ENCODE measurements at places on chromosomes 13 and 19.

DNA sequence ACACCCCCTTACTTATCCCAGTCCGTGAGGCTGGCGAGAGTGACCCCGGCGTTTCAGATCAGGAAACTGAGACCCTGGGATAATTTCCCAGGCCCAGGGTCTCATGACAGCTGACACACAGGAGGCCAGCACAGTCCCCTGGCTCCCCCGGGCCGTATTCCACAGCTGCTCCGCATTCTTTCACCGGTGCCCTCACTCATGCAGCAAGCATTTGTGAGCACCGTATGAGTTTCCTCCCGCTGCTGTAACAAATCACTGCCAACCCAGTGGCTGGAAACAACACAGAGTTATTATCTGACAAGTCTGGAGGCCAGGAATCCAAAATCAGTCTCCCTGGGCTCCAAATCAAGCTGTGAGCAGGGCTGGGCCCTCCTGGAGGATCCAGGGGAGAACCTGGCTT is 21.3 kb downstream of the GADD45B start:
- DNase-seq = no peak

DNA sequence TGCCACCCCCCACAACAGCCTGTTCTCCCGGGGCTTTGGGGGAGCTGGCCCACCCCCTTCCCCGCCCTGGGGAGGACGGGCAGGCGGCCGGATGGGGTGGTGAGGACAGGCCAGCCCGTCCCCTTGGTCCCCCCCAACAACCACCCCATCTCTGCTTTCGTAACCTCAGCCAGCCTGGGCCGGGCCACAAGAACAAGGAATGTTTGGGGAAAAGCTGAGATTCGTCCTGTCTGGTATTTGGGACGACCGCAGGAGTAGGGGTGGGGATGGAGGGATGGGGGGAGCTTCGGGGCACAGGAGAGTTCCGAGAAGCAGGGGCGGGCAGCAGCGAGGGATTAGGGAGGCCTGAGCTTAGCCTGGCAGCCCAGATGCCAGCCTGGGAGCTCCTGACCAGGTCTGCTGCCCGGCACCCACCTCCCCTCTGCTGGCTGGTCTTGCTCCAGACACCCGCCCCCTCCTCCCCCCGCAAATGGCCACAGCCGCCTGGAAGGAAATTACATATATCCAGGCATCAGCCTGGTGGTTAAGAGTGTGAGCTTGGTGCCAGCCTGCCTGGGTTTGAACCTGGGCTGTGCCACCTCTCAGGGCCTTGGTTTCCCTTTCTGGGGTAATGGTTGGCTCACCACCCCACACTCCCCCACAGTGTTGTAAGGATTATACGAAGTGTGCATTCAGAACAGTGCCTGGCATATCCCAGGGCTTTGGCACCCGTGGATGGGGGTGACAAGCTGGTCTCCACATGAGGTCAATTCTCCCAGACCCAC is at the start of gene PODNL1:
Gene PODNL1, minus strand, starts transcription at position 117 of the 764 bp plus-strand sequence. CDS start 236 bp downstream, outside the sequence.
- no peak for DNase-seq

GRCh38 chr13:42875475-42876269 is 94.3 kb downstream of the FAM216B start:
- DNase-seq = no peak

- peak; percentile 45 for DNase-seq
Observed at GRCh38 chr19:4567584-4568071, 8.1 kb upstream of the SEMA6B start.

DNA sequence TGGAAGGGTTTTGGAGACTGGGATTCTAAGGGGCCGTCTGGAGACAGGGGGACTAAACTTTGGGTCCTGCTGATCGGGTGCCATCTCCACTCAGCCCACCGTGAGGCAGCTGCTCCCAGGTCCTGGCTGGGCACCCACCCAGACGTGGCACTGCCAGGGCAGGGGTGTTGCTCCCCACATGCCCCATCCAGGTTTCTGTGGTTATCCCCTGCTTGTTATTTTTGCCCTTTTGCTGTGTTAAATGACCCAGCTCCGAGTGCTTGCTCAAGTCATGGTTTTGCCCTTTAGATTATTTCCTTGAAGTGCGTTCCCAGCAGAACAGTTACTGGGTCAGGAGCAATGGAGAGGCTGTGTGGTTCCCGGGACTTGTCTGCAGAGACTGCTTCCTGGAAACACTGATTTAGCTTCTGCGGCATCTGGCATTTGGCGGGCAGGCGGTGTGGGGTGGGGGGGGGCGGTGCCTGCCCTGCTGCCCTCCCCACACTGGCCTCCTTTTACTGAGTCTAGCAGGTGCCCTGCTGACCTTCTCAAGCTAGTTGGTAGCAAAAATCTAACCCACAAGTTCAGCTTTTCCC is 1.9 kb downstream of the RAB11B start:
- no peak for DNase-seq

- no peak for DNase-seq
Observed at GRCh38 chr19:23318143-23318542, 67.9 kb upstream of the ZNF724 start.

DNA sequence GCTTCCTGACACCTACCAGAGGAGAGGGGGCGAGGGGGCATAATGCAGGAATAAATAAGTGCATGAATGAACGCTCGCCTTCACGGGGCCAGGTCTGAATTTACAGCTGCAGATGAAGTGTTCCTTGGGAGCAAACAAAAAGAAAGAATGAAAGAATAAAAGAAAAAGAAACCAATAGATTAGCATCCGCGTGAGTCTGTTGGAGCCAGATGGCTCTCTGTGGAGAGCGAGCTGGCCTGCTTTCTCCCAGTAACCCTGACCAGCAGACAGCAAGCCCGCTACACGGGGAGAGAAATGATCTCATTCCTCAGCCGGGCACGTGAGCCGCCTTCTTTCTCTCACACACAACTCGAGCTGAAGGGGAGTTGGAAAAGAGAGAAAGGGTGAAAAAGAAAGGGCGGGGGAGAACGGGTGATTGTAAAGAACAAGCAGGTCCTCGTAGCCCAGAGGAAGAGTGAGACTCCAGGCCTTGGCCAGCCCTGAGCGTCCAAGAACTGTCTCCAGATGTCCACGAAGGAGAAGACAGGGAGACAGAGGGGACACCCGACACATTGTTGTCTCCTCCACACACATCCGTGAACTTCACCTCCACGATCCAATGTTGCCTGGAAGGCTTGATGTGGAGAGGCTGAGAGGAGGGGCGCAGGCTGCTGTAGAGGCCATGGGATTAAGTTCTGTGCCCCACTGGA is 81.4 kb downstream of the RNASEH2B start:
- no peak for DNase-seq

GRCh38 chr19:44666852-44667556 is 4.3 kb upstream of the CEACAM19 start:
- DNase-seq = no peak

DNA sequence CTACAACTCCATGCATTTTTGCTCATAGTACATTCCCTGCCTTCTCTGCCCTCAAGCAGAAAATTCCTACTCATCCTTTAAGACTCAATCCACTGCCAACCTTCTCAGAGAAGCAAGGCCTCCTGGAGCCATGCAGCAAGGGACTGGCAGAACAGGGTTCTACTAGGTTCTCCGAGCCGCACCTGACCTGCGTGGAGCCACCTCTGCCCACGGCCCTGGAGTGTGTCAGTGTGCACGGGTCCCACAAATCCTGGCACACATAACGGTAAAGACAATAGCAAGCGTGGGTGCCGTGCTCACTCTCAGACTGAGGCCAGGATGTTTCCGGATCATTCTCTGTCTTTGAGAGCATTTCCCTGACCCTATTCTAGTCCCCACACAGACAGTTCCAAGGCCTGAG is 30.0 kb downstream of the SOX1 start:
- DNase-seq = no peak

GRCh38 chr19:33662391-33663092 is 40.8 kb downstream of the CHST8 start:
- no peak for DNase-seq

DNA sequence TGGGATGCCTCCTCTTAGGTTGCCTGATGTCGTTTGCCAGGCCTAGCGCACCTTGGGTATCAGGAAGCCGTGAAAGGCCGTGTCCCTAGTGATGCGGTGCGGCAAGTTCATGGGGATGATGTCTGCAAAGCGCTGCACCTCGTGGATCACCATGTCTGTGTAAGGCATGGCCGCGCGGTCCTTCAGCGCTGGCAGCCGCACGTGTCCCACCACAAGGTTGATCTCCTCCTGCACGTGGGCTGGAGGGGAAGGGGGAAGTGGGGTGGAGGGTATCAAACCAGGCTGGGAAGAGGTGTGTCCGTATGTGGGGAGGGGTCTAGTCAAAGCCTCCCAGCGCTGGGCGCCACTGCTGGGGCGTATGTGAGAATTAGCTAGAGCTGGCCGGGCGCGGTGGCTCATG is 23.2 kb downstream of the EGLN2 start:
- DNase-seq = no peak

DNA sequence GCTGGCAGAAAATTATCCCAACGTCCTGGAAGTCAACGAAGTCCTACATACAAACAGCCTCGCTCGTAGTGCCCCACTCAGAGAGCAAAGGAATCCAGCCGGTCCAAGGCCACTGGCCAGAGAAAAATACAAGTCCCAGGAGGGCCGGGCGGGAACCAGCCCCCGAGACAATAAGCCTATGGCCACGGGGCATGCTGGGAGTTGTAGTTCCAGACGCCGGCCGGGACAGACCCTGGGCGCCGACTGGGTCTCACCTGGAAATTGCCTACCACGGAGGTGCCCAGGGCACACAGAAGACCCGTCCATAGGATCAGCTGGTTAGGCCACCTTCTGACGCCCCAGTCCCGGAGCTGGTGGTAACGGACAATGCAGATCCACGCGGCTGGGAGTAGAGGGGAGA is 5.4 kb downstream of the TMEM150B start:
- no peak for DNase-seq

DNA sequence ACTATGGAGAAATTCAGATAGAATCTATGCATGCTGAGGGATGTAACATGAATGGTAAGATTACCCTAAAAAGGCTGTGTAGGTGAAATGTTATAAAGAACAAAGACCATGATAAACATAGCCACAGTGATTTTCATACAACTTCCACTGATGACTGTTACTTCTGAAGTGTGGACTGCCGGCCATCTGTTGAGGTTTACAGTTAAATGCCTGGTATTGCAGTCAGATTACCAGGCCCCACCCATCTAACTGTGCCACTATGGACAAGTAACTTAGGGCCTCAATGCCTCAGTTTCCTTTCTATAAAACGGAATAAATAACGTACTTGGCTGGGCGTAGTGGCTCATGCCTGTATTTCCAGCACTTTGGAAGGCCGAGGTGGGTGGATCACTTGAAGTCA is 395.6 kb downstream of the KLF12 start:
- DNase-seq = no peak

DNA sequence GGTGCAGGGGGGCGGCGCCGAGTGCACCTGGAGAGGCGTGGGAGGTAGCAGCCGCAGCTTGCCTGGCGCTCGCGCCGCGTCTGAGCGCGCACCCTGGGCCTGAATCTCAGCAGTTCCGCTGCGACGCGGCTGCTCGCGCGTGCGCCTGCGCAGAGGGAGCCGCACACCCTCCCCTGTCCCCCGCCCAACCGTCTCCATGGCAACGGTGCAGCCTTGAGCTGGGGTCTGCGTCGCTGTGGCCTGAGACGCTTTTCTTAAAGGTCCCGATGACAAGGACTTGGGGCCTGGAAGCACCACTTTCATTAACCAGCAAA is at the start of gene PNMA8B:
Gene PNMA8B, minus strand, starts transcription at position 82 of the 314 bp plus-strand sequence. CDS start 402 bp downstream, outside the sequence.
- DNase-seq = no peak

GRCh38 chr13:98241976-98242375 is 64.9 kb upstream of the RNF113B start:
- no peak for DNase-seq

GRCh38 chr19:3360421-3361383 is 5.7 kb upstream of the NFIC start:
- peak; percentile 55 for DNase-seq

GRCh38 chr13:46605825-46606554 is 53.0 kb downstream of the LRCH1 start:
- no peak for DNase-seq

- no peak for DNase-seq
Observed at GRCh38 chr13:41995946-41996345, 35.0 kb upstream of the VWA8 start.

DNA sequence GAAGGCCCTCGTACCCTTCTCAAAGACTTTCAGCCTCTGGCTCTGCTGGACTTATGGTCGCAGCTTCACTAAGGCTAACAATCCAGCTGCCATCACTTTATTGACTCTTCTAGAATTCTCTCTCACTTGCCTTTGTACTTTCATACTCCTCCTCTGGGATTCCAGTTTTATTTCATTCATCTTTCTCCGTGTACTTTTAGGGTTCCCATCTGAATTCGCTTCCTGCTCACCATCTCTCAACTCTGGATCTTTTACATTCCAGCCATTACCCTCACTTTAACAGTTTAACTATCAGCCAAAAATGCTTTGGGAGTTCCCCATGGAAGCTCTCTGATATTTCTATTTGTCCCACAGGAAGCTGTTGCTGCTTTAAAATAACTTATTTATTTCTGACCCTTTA is 149.3 kb upstream of the KL start:
- no peak for DNase-seq

GRCh38 chr13:45369116-45369515 is 28.1 kb upstream of the TPT1 start:
- DNase-seq = no peak

DNA sequence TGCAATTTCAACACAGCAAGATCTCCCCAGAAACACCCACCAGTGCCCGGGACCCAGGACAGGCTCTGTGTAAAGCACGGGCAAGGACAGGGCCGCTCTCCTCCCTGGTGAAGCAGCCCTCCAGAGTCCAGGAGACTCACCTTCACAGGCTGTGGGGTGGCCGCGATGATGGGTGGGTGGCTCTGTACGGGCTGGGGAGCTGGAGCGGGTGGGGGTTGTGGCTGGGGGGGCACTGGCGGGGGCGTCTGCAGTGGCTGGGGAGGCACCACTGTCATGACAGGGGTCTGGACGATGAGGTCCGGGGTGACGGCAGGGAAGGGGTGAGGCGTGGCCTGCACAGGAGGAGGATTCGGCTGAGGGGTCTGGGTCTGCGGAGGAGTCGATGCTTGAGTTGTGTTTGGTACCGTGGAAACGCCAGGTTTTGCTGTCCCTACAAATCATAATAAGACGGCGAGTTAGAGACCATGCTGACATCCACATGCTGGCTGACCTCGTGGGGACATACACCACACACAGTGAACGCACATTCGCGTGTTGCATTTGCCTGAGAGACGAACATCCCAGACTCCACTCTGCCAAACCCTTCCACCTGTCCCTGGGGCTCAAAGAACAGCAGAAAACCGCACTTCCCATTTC is 33.1 kb upstream of the EPHX3 start:
- no peak for DNase-seq

DNA sequence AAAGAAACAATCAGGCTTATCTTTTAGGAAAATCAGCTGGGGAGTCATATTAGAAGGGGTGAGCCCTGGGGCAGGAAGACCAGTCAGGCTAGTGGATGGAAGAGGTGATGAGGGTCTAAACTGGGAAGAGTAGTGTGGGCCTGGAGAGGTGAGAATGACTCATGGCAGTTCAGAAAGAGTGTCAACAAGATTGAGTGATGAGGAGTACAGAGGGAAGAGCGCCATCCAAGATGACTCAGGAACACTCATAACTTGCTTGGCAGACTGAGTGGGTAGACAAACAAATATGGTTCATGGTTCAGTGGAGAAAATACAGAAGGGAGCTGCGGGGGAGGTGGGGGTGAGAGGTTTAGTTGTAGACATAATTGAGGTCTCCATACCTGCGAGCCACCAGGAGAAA is 17.3 kb upstream of the CLDN10 start:
- no peak for DNase-seq

- no peak for DNase-seq
Observed at GRCh38 chr13:100365680-100366079, 222.9 kb downstream of the GGACT start.

Measured in stimulated activated CD8-positive, alpha-beta memory T cell treated with anti-CD3 and anti-CD28 coated beads, Interleukin-7, amount 100 ng/mL, for 1 hour (primary cell).